Stimulated activated CD4-positive, alpha-beta T cell treated with anti-CD3 and anti-CD28 coated beads, TNF-alpha, amount 100 ng/mL, for 24 hours (primary cell): ENCODE measurements at places on chromosomes 2 and 18.

DNA sequence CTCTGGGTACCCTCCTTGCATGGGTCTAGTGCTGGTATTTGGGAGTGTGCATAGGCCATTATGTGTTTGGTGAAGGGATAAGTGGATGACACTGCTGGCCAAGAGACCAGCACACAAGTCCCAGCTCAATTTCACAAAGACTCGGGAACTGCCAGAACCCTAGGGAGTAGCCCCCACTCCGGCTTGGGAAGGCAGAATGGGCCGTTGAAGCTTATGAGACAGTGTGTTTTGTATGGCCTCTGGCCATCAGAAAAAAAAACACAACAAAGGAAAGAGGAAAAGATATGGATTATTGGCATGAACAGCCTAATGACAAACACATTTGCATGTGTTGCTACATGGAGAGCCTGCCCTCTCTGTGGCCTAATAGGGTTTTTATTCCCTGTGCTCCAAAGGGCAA is 144.2 kb downstream of the TTC32 start:
- no peak for DNase-seq

DNA sequence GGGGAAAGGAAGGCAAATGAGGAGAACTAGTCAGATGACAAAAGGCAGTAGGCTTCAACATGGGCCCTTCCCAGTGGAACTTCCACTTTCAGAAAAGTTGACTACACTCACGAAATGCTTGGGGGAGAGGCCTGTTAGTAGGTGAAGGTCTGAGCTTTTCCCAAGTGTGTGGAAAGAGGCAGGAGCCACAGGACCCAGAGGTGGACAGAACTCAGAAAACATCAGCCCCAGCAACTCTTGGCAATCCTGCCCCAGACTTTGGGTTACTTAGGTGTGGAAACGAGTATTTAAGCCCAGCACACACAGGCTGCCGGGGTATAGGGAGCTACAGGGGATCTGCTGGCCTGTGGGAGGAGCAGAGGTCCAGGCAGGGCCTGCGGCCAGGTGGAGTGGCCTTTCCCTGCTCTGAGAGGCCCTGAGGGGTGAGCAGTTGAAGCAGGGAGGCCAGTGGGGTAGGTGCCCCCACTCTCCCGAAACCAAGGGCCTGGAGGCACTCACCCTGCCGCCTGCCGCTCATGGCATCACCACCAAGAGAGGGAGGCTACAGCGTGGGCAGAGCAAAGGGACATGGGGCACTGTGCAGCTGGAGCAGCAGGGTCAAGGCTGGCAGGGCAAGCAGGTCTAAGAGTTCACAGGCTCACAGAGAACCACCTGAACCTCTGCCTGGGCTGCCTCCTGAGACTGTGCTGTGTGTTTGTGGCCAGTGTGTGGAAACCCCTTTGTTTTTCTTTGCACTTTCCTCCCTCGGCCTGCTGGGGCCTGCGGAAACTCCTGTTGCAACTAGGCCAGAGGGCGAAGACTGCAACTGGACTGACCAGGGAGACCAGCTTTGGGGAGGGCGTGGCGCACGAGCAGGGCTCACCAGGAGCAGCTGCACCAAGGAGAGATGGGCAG is 130.7 kb upstream of the SERTAD2 start:
- DNase-seq = no peak

DNA sequence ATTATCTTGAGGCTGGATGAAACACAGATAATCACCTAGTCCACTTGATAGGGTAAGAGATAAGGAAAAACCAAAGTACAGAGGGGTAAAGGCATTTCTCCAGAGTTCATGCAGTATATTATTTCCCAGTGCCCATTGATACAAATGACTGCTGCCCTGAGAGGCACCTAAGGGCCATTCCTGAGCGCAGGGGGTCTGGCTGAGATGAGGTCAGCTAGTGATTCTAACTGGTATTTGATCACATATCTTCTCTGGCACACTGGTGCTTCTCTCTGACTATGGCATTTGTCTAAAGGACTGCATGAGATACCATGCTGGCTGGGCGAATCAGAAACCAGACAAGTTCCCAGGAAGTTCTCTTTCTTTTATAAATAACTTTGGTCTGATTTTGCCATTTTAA is 73.3 kb upstream of the TFCP2L1 start:
- DNase-seq = no peak

DNA sequence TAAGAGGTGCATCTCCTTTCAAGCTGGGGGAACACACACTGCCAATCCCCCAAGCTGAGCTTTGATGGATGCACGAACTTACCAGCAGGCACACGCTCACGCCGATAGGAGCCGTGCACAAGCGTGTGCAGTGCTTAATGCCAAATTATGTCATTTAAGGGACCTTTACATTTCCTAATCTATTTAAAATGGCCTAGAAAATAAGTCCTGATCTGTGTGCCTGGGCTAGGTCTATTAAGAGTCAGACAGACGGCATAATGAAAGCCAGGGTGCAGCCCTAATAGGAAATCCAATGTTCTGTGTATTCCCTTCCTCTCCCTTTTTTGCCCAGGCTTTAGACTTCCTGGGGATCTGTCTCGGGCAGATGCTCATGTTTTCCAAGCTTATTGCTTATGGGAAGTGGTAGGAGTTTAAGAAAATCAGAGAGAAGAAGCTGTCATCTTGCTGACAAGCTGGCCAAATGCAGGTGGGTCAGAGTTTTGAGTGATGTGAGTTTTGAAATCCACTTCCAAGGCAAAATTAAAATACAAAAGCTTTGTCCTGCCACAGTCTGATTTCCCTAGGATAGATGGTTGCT is 142.6 kb downstream of the MYT1L start:
- DNase-seq = no peak

DNA sequence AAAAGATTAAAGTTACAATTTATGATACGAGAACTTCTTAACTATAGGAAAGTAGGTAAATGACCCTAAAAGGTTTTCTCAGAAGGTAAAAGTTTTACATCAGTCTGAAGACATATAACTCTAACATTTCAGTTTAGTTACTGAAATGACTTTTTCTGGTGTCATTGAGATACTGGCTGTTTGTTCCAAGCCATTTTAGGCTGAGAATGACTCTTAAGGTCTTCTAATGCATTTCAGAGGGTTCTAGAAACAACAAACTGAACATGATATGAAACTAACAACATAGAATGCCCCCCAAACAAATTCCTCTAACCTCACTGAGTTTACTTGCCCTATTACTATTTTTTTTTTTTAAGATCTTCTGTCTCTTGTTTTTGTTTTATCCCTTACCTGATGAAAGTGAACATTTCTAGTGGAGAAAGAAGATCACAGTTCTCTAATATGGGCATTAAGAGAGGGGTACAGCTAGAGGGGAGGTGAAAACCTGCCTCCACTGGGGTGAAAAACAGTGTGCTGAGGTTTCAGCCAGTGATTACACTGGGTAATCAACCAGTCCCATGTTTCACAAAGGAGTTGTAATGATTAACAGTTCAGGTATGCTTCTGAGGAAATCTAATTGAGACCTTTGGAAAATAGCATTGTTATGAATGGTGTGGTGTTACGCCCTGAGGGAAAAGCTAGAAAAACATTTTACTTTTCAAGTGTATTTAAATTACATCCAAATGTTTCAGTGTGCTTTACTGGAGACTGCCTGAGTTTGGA is 11.2 kb downstream of the NABP1 start:
- DNase-seq = no peak

DNA sequence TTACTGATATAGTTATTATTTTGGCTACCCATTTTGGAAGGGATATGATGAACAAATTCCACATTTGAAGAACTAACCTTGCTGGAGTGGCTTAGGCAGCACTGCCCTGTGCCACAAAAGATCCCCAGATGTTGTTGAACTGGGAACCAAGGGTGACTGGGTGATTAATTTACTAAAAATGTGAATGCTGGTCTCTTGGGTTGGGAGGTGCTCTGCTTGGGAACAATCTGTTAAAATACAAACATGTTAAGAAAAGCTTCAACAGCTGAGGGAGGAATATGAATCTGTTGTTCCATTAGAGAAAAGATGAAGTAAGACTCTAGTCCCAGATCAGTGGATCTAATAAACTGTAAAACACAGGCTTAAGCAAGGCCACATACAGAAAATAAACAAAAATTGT is 1860.1 kb downstream of the SUCLG1 start:
- no peak for DNase-seq

GRCh38 chr2:7625392-7626138 is 708.4 kb downstream of the RNF144A start:
- no peak for DNase-seq

GRCh38 chr2:234555161-234555560 is 58.3 kb upstream of the ARL4C start:
- DNase-seq = no peak

- DNase-seq = peak; percentile 25
Observed at GRCh38 chr2:28567061-28567471, 71.2 kb downstream of the PLB1 start.

DNA sequence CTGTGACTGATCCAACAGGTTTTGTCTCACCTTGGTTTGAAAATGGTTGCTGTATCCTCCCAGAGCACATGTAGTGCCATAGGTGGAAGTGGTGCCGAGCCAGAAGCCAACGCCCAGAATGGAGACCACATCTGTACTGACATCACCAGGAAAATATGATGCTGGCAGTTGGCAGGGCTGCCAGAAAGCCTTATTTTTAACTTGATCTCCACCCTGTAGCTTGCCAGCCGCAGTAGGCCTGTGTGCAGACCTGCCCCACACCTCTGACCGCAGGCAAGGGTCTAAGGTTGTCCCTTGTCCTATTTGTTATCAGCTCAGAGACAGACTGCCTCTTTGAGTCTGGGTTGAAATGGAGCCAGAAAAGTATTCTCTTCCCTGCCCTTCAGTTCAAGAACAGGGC is 123.5 kb upstream of the EML6 start:
- DNase-seq = no peak

GRCh38 chr2:112273349-112273748 is 2.0 kb upstream of the ZC3H6 start:
- no peak for DNase-seq

DNA sequence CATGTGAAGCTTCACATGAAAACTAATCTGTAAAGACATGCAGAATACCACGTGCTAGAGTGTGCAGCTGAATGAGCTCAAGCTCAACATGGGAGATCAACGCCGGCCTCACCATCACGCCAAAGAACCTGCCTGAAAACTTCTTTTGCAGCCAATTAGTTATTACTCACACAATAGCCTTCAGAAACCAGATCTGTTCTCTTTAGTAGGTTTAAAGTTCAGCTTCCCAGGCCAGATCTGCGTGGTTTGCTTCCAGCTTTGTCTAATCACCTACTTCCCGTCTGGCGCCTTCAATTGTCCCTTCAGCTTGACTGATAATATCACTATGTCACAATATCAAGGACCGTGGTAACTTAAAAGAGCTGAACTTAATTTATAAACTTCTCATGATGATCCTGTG is 68.0 kb upstream of the ZNF236 start:
- no peak for DNase-seq

GRCh38 chr2:237181844-237182243 is 96.2 kb downstream of the COPS8 start:
- no peak for DNase-seq

- DNase-seq = no peak
Observed at GRCh38 chr18:34977838-34978532, 63.2 kb upstream of the MAPRE2 start.

GRCh38 chr2:148654435-148654834 is 9.9 kb downstream of the EPC2 start:
- no peak for DNase-seq

DNA sequence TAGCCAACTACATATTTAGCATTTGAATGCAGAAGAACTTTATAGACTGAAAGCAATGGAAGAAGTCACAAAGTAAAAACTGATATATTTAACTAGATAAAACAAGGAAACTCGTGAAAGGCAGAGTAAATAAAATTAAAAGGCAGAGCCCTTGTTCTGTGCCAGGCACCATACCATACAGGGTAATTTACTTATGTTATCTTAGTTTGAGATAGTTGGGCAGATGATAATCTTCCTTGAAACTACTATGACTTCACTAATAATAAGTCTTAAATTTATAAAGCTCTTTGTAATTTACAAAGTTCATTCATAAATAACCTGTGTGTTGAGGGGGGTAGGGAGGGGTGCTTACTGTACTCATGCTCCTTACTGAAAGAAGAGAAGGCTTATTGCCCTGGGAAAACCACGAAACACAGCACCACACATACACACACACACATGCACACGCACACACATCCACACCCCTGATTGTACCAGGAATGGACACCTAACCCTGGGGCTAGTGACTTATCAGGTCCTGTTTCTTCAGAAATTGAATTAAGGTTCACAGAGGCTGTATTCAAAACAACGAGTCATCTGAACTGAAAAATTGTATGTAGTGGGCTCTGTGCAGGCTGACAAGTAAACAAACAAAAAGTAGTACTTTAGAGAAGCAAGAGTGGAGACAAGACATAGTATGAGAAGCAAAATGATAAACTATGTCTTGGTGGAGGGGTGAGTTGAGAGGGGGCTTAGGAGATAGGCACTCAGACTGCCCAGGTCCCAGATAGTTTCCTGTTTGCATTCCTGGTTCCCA is 38.1 kb downstream of the AGFG1 start:
- no peak for DNase-seq

GRCh38 chr2:162004031-162004430 is 70.0 kb downstream of the DPP4 start:
- DNase-seq = no peak

- no peak for DNase-seq
Observed at GRCh38 chr2:237998530-237998929, 31.7 kb downstream of the UBE2F start.

GRCh38 chr2:189927823-189928222 is 134.7 kb downstream of the MSTN start:
- DNase-seq = no peak

GRCh38 chr2:233936089-233936488 is 18.9 kb downstream of the TRPM8 start:
- DNase-seq = no peak

- DNase-seq = no peak
Observed at GRCh38 chr2:235008584-235009044, 56.8 kb downstream of the SH3BP4 start.

- DNase-seq = no peak
Observed at GRCh38 chr2:115165529-115166109, 723.2 kb downstream of the DPP10 start.

DNA sequence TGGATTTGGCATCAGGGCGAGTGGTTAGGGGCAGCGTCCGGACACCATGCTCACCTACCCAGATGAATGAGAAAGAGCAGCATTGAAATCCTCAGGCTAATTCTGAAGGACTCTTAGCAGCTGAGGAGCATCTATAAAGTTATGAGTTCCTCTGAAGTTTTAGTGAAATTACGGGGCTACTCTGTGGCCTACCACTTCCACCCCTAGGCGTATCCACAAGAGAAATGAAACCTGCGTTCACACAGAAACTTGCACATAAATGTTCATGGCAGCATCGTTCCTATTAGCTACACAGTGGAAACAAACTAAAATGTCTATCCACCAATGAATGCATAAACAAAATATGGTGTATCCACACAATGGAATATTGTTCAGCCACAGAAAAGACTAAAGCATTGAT is 98.0 kb downstream of the GBX2 start:
- no peak for DNase-seq

GRCh38 chr2:3725002-3725401 is 21.6 kb downstream of the DCDC2C start:
- no peak for DNase-seq

GRCh38 chr18:70072678-70073077 is 125.0 kb upstream of the CD226 start:
- no peak for DNase-seq

DNA sequence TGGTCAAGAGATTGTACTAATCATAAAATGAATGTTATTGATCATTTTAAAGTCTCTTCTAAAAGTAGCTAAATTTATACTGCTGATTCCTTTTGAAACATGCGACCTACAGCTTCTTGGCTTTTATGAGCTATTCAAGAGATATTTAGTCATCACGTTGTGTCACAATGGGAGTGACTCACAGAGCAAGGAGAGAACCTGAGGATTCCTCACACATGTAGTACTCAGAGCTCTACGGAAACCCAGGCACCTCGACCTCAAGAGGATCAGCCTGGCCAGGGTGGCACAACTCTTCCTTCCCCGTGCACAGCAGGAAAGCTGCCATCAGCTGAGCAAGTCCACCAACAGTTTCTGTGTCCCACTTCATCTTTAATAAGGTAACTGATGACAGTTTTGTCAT is at the start of gene DHRS9:
DHRS9 (plus strand) TSS at position 223 of the 400 bp plus-strand sequence. CDS start 12,019 bp downstream, outside the sequence.
- peak; percentile 32 for DNase-seq
